ENCODE measurements at places on chromosomes 12 and 14.

- no peak for DNase-seq
These were observed 2.4 kb downstream of the MBD6 start for GRCh38 chr12:57524814-57525614.

DNA sequence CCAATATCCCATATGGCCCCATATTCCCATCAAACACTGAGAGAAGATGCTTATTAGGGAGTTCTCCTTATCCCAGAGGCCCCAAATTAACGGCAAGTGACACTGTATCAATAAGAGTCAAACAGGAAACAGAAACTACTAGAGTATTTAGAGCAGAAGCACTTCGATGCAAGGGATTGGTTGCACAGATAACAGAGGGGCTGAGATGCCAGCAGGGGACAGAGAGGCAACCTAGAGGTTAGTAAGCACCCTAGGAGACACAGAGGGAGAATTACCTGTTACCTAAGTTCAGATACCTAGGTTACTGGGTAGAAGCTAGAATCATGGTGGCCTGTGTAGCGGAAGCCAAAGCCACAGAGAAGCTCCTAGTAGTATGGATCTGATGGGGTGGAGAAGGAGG is 2.9 kb downstream of the HEBP1 start:
- DNase-seq = no peak

DNA sequence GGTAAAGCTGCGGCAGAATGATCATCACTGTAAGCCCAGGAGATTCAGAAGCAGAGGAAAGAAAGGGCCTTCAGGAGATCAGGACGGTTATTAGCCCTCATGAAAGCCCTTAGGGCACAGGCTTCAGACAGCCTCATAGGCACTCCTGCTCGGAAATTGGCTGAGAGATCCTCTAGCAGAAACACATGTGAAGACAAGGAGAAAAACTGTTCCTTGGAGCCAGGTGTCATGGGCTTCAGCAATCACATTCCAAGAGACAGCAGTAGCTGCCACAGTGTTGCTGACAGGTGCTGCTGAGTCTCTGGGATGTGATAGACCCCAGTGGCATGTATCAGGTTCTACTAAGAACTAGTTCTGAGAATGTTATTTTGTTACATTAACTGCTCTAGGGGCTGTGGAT is 88.8 kb upstream of the DYRK2 start:
- DNase-seq = no peak

- DNase-seq = no peak
These were observed 90.6 kb downstream of the CALM1 start for GRCh38 chr14:90487462-90487861.

DNA sequence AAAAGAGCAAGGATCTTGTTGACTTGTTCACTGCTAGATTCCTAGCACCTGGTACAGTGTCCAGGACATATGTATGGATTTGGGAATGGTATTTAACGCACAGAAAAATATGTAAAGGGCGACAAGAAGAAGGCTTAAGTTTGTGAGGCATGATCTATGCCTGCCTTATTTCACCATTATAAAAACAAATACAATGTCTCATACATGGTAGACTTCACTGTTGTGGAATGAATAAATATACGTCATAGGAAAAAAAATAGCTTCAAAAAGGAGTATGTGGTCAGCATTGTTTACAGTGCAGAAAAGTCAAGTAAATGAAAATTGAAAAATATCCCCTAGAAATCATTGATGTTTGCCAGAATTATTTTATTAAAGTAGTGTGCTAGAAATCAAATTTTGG is 30.0 kb downstream of the HCFC2 start:
- no peak for DNase-seq

GRCh38 chr12:129196927-129197326 is 343.6 kb downstream of the GLT1D1 start:
- no peak for DNase-seq

DNA sequence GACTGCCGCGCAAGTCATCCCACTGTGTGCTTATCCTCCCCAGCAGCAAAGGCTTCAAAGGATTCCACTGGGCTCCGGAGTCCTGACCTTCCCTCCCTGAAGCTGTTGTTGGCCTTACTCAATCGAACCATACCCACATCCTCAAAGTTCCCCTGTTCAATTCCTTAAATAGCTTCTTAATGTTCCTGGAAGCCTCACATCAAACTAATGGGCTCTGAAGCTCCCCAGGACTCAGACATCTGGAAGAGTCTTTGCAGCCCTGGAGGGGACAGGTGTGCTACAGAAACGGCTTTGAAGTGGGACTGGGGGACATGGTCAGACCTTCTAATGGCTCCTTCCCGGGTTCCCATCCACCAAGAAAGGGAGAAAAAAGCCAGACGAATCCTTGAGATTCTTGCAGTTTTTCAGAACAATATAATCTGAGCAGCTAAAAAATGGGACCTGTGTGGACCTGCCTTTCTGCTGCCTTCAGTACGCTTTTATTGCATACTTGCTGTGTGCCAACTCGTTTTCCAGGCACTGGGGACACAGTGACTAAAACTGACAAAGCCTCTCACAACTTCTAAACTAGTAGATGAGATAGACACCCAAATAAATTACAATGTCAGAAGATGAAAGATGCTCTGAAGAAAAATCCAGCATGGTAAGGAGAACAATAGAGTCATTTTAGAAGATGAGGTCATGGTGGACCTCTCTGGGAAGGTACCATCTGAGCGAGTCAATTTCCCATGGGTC is 204.5 kb downstream of the MON2 start:
- DNase-seq = no peak

DNA sequence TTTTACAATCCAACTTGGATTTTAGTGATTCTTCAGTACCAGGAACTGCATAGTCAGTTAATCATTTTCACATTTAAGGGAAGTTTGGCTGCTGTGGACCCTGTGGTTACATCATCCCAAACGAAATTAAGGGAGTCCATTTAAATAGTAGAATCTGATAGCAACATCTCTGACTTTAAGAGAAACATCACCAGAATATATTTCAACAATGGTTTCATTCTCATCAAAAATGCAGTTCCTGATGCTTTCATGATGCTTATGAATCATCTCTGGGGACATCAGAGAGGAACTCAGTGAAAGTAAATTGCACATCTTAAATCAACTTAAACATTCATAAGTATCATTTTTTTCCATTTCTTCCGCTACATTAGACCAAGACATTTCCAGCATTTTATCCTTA is 1170.7 kb downstream of the FSCB start:
- no peak for DNase-seq

- DNase-seq = no peak
These were observed 214.9 kb upstream of the DDHD1 start for GRCh38 chr14:53368066-53368465.

DNA sequence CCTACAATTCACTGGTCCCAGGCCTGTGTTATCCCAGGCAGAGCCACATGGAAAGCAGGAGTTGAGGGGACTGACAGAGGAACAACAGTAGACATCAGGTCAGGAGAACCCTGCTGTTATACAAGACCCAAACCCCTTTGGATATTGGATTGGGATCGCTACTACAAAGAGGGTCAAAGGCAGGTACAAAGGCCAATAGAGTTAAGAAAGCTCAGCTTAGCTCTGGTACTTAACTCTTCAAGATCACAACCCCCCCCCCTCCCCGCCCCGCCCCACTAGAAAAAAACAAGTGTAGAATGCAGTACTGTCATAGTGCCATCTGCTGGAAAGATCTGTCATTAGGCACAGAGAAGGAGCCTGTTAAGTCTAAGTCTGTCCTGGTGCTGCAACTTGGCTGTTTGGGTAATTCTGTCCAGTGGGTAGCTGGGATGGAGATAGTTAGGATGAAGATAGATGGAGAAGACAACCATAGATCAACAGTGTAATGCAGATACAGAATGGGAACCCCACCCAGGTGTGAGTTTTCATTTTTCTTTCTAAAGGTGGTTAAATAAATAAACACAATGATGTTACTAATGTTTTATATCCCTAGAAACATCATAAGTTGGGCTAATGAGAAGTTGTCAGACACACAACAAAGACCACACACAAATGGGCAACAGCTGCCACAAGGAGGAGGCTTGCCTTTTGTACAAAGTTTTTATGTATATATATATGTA is 17.2 kb downstream of the REM2 start:
- DNase-seq = peak; percentile 74

DNA sequence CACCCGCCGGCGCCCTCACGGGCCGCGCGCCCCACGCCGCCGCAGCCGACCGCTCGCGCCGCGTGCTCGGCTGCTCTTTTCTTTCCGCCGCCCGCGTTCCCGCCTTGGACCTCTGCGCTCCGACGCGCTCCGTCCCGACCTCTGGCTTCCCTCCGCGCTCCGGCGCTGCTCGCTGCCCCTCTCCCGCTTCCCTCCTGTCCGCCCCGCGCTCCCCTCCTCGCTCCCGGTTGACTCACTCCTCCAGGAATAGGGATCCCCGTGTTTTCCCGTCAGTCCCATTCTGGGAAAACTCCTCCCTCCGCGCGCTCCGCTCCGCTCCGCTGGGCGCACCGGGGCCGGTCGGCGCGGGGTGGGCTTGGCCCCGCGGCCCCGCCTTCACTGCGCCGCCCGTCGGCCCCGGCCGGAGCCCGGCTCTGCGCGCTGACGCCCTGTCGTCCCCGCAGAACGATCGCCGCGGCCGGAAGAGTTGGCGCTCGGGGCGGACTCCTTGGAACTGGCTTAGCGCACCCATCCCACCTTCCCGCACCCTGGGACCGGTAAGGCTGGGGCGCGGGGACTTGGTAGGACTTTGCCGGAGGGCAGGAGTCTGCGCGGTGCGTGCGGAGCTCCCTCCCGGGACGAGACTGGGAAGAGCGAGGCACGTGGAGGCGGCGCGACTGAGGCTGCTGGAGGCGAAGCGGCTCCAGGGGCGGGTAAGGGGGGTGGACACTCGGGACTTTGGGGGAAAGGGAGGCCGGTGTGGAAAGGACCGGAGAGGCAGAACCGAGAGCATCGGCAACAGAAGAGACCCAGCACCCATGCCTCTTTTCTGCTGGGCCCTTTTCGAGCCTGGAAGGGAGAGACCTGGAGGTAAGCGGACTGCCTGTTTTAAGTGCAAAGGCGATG is 550 bp downstream of the TEAD4 start:
- DNase-seq = peak; percentile 75

DNA sequence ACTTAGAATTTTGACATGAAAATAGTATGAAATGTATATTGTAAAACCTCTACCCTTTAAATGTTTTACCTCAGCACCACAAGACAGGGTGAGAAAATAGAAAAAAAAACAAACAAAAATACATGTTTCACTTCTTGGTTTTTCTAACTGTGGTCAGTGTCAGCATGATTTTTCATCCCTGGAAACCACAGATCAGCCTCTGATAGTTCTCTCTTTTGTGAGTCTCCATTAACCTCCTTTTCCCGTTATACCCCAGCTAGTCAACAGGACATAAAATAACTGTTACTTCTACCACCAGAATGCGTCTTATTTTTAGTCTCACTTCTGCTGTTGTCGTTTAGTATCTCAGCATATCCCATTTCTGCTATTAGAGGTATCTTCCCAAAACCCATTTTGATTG is 48.3 kb upstream of the KCNMB4 start:
- DNase-seq = no peak

DNA sequence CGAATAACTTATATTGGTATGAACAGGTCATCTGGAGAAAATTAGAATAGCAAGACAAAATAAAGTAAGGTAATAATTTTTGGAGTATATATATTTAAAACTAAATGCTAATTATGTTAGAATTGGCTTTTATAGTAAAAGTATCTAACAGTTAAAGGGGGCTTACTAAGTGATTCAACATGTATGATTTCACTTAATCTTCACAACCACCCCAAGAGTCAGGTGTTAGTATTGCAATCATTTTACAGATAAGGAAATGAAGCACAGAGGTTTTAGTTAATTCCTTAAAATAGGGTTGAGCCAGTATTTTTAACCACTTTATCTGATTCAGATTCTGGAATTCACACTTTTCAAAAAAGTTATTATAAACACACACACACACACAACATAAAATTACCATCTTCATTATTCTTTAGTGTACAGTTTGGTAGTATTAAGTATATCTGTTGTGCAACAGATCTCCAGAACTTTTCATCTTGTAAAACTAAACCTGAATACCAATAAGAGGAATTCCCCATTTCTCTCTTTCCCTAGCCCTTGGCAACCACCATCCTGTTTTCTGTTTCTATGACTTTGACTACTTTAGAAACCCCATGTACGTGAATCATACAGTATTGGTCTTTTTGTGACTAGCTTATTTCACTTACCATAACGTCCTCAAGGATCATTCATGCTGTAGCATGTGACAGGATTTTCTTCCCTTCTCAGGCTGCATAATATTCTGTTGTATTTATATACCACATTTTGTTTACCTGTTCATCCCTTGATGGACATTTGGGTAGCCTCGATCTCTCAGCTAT is 12.5 kb downstream of the A2M start:
- no peak for DNase-seq

GRCh38 chr14:78162202-78162601 is 8.0 kb upstream of the NRXN3 start:
- no peak for DNase-seq

DNA sequence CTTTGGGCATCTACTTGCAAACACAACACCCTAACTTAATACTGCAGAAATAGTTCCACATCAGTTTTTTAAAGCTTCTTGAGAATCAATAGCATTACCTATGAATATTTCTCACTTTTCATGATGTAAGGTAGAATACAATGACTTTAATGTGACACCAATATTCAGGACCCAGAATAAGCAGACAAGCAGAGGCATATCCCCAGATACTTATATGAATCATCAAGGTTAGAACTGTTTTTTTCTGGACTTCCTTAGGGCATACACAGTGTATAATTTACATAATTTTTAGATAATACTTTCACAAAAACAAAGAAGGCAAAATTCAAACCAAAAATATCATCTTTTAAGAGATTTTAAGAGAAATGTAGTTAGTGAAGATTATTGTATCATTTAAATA is 885.8 kb downstream of the FSCB start:
- DNase-seq = peak; percentile 41

DNA sequence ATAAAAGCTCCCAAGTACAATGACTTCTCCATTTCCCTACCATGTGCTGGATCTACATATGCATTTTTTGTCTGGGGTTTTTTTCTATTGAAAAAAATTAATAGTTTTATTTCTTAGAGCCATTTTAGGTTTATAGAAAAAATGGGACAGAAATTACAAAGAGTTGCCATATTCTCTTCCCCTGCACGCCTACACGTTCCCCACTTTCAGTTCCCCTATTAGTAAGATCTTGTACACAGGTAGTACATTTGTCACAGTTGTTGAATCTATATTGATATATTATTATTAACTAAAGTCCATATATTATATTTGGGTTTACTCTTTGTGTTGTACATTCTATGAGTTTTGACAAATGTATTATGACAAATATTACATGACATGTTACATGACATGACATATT is 35.7 kb downstream of the SIX6 start:
- no peak for DNase-seq

GRCh38 chr14:78512021-78512420 is 341.8 kb downstream of the NRXN3 start:
- DNase-seq = no peak

- DNase-seq = no peak
These were observed 234.1 kb upstream of the PLXNC1 start for GRCh38 chr12:93914281-93914680.

Measured in MCF 10A (cell line).